ENCODE measurements at places on chromosomes 2 and 18.

DNA sequence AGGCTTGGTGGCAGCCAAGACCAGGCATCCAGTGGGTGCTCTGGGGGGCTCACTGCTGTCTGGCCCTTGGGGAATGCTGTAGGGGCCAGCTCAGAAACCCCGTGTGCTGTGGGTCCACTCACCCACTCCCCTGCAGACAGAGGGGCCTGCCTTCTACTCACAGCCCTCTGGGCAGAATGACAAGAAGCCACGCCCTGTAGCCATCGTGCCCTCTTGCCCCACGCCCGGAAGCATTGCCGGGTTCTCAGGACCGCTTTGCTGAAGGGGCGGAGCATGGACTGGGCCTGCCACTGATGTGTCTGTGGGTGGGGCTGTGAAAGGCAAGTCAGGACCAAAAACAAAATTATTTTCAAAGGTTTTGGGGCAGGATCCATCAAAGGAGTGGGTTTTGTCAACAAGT lies 27.8 kb downstream of the GLI2 start:
- DNase-seq, result no peak

GRCh38 chr18:10265560-10266333 lies 188.7 kb upstream of the APCDD1 start:
- no peak for DNase-seq

DNA sequence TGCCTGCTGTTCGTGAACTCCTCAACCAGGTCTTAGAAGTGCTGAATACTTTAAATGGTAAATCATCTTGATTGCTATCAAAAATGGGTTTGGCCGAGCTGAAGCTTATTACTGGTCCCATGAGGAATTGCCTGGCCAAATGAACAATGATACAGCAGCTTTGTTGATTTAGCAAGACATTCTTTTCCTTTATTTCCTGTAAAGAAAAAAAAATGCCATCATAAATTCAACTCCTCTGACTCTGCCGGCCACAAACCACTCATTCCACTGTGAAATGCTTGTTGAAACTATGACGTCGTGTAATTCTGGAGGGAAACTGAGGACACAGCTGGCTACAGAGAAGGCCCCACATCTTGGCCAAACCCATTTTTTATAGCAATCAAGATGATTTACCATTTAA lies 74.2 kb upstream of the ID2 start:
- DNase-seq, result no peak

- no peak for DNase-seq
These were observed 53.4 kb downstream of the SLC40A1 start for GRCh38 chr2:189527041-189527750.

GRCh38 chr18:76554547-76555222 lies 59.6 kb upstream of the ZNF516 start:
- DNase-seq, result no peak

GRCh38 chr18:64876833-64877232 lies 727.9 kb upstream of the LINC00305 start:
- DNase-seq, result no peak

- DNase-seq, result no peak
These were observed 33.4 kb downstream of the ARHGEF4 start for GRCh38 chr2:130870161-130870485.

GRCh38 chr2:35293261-35293660 lies 1062.3 kb upstream of the CRIM1 start:
- no peak for DNase-seq

GRCh38 chr2:16114070-16114469 lies 173.7 kb downstream of the MYCN start:
- no peak for DNase-seq

DNA sequence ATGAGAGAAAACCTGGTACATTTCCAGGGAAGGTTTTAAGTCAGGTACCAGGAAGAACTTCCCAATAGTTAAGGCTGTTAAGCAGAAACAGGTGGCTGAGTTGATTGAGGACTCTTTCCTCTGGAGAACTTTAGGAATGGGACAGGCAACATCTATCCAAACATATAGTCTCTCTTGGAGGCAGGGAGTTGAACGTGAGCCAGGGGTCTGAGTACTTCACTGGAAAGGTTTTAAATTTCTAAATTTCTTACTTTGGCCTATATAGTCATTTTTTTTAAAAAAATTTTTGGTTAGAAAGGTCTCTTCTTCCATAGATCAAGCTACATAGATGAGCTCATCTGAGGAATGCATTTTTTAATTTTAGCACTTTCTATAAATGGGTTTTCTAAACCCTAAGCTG lies 261.4 kb upstream of the TCF4 start:
- no peak for DNase-seq

Measured in activated CD4-positive, alpha-beta T cell treated with anti-CD3 and anti-CD28 coated beads, Interleukin-2, Interleukin-6, amounts not matched to agents 100 ng/mL and 50 ng/mL, durations not matched to agents 16 hours and 8 hours (primary cell).